ENCODE measurements at places on chromosomes 16 and 17.

DNA sequence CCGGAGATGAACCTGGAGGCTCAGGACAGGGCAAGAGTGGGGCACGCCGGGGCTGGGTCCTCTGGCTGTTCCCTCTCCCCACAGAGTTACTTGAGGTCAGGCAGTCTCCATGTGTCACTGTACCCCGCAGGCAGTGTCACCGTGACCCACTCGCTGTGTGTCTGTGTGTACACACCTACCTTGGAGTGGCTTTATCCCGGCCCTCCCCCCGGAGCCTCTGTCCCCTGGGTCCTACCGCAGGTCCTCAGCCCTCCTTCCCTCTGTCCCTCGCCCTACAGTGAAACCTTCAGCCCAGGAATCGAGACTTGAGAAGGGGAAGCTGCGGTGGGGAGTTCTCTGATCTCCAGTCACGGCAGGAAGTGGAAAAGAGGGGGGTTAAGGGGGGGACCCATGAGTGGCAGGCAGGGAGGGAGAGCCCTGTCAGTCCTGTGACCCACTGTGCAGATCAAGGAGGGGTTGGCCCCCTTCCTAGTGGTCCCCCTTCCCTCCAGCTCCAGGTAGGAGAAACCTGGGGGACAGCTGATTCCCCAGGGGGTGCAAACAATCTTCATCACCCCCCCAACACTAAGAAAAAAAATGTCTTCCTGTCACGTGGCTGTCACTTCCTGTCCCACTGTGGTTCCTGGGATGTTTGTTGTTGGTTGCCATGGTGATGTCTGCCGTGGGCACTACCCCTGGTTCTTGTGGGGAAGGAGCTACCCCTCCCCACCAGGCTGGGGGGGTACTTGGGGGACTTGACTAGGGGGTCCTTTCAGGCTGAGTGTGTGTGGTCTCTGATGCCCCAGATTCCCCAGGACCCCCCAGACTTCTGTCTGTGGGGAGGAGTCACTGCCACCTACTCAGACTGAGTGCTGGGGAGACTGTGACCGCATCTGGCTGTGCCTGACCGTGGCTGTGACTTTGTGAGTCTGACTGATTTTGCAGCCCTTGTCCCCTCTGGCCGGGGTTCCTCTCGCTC lies 13.7 kb downstream of the RARA start:
- DNase-seq: no peak

- DNase-seq: no peak
Measured at GRCh38 chr17:49015924-49016774, 19.0 kb downstream of the IGF2BP1 start.

DNA sequence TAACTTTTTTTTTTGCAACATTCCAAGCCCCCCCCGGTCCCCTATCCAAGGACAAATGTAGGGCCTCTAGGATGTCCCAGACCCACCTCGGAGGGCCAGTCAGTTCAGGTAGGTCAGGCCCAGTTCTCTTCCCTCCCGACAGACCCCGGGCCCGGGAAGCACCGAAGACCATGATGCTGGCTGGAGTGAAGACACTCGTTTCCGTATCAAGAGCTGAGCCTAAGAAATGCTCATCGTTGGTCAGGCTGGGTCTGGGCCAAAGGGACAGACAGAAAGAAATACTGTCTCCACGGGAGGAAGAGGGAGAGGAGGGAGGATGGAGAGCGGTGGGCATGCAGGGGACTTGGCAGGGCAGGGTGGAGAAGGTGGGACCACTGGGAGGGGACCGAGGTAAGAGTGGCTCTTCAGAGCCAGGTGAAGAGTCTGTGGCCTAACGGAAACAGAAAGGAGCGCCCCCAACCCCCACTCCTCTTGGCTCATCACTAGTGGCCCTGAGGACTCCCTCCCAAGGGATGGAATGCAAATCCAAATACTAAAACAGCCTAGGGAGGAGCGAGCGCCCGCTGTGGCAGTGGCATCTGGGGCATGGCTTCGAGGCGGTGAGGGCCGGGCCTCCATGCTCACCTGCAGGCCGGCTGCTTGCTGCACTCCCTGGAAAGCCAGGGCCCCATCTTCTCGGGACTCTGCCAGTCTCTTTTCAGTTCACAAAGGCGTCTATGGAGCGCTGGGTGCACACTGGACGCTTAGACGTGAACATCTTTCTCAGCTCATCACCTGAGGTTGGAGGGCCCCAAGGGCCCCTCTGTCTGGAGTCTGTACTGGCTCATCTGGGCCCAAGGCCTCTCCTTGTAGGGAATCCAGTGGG lies 1.7 kb upstream of the ROGDI start:
- no peak for DNase-seq

DNA sequence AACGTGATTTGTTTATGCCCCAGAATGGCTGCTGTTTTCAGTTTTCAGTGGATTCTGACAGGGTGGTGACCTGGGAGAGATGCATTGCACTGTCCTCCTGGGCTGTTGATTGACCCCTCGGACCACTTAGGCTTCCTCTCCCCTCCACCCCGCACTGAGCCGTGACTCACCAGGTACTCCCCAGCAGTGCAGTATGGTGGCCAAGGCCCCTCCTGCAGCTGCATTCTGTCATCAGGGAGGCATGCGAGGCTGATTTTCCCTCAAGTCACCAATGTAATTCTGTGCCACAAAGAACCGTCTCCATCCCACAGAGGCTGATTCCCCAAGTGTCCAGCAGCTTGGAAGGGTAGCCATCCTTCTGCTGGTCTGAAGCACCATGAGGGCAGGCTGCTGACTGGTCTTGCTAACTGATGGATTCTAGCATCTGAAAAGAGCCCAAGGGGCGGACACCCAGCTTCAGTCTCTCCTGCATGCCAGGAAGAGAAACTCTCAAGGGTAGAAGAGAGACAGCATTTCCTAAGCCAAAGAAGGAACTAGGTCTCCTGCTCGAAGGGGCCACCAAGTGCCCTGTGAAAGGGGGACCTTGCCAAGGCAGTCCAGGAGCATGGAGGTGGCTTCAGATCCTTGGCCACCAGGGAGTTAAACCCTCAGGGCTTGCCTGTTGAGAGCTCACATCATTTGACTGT lies 148.1 kb downstream of the SOCS1 start:
- no peak for DNase-seq

GRCh38 chr16:50297301-50298074 lies 31.1 kb downstream of the ADCY7 start:
- DNase-seq: no peak

- no peak for DNase-seq
Measured at GRCh38 chr16:77344341-77344740, 90.5 kb downstream of the ADAMTS18 start.

- no peak for DNase-seq
Measured at GRCh38 chr16:81925016-81925415, 86.3 kb downstream of the SDR42E1 start.
